ENCODE measurements at places on chromosomes 2 and 18.
A peak's percentile ranks its signal among the peaks of the same experiment; 100 is the strongest.

DNA sequence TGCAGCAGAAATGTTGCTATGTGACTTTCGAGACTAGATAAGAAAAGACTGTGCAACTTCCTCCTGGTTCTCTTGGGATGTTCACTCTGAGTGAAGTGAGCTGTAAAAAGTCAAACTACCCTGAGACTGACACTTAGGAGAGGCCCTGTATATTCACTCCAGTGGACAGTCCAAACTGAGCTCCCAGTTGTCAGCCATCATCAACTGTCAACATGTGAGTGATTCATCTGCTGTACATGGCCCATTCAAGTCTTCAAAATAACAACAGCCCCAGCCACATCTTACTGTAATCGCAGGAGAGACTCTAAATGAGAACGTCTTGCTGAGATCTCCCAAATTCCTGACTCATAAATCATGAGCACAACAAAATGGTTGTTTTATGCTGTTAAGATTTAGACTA lies 8.5 kb upstream of the UNC80 start:
- no peak for DNase-seq

- no peak for DNase-seq
Observed at GRCh38 chr18:21526463-21526862, 74.0 kb downstream of the ESCO1 start.

GRCh38 chr18:58978916-58979315 lies 114.2 kb downstream of the ZNF532 start:
- no peak for DNase-seq

- no peak for DNase-seq
Observed at GRCh38 chr2:195238826-195239225, 418.2 kb upstream of the SLC39A10 start.

- no peak for DNase-seq
Observed at GRCh38 chr2:159971365-159972152, 90.9 kb downstream of the PLA2R1 start.

DNA sequence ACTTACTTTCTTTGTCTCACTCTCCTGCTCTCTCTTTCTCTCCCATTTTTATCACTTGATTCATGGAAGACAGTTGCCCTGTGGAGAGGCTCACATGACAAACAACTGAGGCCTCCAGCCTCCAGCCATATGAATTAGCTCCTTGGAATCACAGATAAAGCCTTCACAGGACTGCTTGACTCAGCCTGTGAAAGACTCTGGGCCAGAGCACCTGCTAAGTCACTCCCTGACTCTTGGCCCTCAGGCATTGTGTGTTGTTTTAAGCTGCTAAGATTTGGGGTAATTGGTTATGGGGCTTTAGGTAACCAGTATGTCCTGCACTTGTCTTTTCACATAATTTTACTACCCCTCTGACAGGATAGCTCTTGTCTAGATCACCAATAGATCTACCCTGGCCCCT lies 334.9 kb downstream of the SOX11 start:
- no peak for DNase-seq

DNA sequence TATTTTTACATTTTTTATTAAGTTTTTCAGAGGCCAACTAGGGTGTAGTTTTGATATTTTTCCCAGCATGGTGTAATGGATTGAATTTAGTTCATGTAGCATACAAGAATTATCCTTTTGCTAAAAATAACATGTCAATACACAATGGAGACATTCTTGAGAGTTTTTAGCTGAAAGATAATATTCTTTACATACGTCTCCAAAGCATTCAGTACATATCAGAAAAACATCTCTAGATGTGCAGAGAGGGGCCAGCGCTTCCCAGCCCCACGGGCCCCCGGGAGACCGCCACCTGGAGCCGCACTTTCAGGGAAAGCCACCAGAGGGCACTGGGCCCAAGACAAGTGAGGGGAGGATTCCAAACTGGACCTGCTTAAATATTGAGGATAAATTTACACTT lies 499.4 kb downstream of the GALR1 start:
- DNase-seq: no peak

- no peak for DNase-seq
Observed at GRCh38 chr2:25821225-25822056, 56.8 kb downstream of the ASXL2 start.

DNA sequence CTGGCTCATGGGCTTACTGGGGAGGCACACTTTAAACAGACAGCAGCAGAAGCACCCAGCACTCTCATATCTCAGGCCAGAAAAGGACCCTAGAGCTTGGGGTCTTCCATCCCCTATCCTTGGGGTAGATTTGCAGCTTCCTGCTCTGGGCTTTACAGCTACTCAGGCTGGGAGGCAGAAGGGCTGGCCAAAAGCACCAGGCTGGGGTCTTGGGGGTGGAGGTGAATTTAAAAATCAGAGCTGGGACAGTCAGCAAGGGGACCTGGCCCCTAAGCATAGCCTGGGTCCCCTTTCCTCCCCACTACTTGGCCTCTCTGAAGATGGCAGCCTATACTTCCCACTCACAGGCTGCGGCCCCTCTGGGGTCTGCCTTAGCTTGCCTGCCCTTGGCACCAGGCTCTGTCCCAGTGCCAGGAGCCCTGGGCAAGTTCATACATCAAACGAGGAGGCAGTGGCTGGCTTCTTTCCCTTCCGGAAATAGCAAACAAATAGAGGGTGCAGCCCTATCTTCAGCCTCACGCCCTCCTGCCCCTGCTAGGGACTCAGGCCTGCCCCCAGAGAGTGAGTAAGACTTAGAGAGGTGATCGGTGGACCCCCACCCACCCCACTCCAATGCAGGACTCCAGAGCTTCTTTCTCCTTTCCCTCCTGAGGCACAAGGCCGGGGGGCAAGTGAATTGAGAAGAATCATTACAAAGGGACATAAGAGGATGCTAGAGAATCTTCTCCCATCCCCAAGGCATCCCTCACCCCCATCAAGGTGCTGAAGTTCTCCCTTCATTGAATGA lies 26.0 kb upstream of the TNS1 start:
- DNase-seq: no peak

GRCh38 chr2:69143748-69144360 lies 130.9 kb downstream of the ANTXR1 start:
- no peak for DNase-seq

DNA sequence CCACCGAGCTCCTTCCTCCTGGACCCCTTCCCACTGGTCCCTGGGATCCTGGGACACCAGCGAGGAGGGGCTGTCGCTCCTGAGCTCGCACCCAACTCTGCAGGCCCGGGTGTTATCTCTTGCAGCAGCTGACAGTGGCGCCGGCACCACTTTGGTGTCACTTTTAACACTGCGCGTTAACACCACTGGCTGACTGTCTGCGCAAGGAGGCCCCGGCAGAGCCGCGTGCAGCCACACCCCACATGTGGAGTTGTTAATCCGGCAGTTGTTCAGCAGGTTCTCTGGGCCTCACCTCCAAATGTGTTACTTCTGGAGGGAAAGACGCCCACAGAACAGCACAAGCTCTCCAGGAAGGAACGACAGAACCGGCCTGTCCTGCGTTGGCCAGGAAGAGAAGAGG lies 155.0 kb upstream of the GLI2 start:
- DNase-seq: no peak

DNA sequence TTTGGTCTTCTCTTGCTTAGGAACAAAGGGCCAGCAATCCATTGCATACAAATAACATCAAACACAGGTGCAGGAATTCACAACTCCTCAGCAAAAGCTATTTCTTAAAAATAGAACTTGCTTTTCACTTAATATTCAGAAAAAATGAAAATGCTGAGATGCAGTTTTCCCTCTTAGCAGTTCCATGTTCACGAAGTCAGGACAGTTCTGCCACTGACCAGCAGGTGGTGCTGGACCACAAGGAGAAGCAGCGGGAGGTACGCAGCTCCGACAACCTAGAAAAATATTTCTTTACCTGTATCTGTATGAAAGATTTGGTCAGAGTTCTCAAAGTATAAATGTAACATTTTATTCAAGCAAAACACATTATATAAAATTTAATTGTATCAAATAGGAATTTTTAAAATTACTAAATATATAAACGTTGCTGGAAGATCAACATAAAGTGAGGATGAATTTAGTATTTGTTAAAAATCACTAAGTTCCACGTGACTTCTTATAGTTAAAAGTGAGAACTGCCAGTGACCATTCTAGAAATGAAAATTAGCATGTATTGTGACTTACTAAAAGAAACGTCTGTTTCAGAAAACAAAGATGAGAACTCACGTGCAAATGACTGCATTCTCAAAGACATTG lies 48.8 kb downstream of the ADNP2 start:
- peak; percentile 71 for DNase-seq

GRCh38 chr2:143545059-143545948 lies 416.1 kb downstream of the ARHGAP15 start:
- no peak for DNase-seq

DNA sequence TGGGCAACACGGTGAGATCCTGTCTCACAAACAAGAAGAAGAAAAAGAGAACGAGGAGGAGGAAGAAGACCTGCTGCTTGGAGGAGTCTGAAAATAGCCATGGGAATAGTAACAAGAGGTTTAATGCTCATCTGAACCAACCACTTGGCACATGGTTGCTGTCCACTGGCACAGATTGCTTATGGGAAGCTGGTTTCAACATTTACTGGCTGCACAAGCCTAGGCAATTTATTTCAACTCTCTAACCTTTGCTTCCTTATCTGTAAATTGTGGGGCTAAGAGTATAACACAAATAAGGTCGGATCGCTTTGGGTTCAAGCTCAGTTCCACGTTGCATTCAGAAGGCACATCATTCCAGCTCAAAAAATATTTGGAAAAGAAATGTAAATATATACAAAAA lies 14.2 kb upstream of the RHOB start:
- DNase-seq: no peak

DNA sequence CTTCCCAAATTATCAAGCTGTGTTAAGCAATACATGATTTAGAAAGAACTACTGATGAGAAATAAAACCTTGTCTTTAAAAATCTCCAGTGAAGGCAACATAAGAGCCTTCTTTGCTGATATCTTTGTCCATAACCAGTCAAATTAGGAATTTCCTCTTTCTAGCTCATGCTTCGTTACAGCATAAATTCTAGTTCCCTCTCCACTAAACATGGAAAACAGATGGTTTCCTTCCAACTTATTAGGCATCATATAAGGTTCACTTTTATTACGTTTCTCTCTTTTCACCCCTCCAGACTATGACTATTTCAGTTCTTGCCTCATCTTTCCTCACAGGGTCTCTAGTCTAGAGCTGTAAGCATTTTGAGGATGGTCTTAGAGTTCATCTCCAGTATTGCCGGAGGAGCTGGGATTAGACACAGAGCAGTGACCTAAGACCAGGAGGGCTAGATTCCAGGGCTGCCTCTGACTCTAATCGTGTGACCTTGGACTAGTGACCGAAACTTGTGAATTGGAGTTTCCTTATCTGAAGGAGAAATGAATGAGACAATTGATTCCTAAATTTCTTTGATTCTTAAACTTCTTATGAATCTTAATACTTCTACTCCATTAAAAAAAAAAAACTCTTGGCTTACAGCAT lies 195.5 kb upstream of the APCDD1 start:
- DNase-seq: no peak

- no peak for DNase-seq
Observed at GRCh38 chr2:30113617-30114293, 33.1 kb upstream of the YPEL5 start.

GRCh38 chr2:197201874-197202273 lies 108.7 kb downstream of the ANKRD44 start:
- no peak for DNase-seq

GRCh38 chr18:12748671-12749070 lies 45.8 kb downstream of the PSMG2 start:
- DNase-seq: no peak

GRCh38 chr2:181886192-181886591 lies 5.3 kb upstream of the ITPRID2 start:
- no peak for DNase-seq

DNA sequence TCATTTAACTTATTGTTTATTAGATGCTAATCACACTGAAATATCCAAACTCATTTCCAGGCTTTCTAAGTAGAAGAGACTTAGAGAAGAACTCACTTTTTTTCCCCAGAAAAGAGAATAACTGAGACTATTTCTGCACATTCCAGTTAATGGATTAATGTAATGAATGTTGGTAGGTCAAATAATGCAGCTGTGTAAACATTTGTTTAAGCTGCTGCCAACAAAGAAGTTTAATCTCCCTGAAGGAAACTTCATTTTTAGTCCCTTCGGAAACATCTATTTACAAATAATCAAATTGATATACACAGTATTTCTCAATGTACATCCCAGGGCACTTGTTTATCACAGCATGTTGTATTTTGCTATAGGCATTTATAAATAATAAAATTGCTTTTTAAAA lies 126.9 kb downstream of the KCNS3 start:
- no peak for DNase-seq

Measured in activated T-cell treated with anti-CD3 and anti-CD28 coated beads for 1 hour (primary cell).